ENCODE measurements at places on chromosomes 12 and 14.

DNA sequence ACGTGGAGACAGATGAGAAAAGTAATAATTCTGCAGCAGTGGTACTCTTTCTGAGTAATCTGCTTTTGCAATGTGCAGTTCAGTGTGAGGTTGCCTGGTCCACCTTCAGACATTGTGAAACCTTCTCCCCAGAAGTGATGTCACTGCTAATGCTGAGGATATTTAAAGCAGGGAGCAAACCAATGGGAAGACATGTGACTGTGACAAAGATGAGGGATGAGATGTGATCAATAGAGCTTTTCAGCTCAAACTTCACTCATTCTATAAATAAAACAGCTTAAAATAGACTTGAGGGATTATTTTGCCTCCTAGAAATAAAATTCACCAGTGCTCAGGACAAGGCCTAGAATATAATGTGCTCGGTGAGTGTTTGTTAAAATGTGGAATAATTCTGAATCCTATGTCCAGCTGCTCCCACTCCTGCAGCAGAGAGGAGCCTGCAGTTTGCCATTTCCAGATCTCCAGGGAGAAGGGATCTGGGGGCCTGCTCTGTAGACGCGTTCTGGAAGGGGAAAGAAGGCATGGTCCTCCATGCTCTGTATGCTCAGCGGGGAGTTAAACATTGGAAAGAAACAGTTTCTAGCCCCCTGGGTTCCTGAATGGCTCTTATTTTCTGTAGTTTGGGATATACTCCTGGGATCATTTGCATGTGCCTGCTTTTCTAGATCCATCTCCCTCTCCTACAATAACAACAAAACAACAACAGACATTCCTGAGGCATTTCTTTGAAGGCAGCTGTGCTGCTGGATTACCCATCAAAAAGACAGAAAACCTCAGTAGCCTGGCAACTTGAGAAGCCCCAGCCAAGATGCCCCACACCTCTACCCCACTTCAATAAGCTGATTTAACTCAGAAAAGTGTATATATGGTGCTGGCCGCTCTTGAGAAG, 8.9 kb downstream of the SLC7A8 start:
- DNase-seq: no peak

DNA sequence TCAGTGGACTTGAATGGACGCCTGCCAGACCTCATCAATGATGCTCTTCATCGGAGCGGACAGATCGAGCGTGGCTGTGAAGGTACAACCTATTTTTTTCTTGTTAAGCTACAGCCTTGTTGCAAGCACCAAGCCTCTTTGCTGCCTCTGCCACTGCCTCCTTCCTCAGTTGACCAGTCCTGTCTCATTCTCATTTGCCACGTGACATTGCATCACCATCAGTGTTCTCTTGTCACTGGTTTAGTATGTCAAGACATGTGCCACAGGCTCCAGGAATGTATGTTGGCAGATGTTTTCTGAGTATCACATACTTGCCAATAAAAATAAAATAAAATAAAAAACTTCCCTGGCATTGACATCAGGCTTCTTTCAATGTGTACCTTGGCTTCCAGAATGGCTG, 798.1 kb downstream of the NRXN3 start:
- no peak for DNase-seq

GRCh38 chr12:10759657-10760056, 36.5 kb upstream of the YBX3 start:
- DNase-seq: no peak

DNA sequence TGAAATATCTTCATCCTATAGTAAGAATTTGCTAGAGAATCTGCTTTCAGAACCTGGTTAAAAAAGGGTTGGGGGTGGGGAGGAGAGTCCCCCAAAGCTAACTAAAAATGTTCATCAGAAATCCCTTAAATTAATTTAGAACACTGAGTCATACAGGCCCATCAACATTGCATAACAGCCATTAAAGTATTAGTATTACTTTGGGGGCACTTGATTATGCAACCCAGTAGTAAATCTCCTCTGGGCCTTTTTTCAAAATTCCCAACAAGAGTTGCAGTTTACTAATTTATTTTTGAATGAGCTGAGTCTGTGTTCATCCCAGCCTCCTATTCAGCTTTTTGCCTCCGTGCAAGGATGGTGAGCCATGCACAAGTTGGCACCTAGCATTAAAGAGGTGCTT, 8.8 kb upstream of the SLC24A4 start:
- no peak for DNase-seq

DNA sequence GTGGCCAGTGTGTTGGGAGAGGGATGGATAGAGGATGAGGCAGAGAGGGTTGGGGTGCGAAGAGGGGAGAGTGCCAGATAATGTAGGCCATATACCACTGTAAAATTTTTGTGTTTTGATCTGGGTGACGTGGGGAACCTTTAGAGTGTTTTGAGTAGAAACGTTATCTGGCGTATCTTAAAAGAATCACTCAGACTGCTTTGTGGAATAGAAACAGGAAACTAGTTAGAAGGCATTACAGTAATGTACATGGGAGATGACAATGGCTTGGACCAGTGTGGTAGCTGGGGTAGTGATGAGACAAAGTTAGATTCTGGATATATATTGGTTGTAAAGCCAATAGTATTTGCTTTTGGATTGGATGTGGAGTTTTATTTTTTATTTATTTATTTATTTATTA, 20.6 kb downstream of the ATF1 start:
- no peak for DNase-seq

- no peak for DNase-seq
Measured at GRCh38 chr14:92926931-92927330, 4.0 kb downstream of the CHGA start.

- DNase-seq: no peak
Measured at GRCh38 chr12:19382111-19382526, 57.2 kb upstream of the AEBP2 start.

DNA sequence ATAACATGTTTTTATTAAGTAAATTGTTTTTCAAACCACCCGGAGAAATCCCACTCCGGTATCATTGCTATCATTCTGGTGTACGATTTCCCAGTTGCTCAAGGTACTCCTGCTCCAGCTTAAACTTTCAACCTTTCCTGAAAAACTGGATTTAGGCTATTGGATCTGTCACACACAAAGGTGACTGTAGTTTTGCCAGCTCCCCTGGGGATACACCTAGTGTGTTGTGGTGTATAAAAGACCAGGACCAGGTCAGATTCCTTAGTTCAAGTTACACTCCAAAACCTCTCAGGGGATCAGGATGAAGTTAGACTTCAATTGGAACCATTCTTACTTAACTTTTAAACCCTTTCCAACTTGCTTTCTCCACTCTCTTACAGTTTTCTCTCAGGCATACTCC, 303.9 kb downstream of the NOVA1 start:
- DNase-seq: no peak
